Left renal pelvis (tissue), 4 donors: ENCODE measurements at places on chromosomes 4 and X. TPM values are rescaled to one million over a fixed set of nuclear protein-coding genes. Genes with fewer than 3 reads are reported as not detected.

DNA sequence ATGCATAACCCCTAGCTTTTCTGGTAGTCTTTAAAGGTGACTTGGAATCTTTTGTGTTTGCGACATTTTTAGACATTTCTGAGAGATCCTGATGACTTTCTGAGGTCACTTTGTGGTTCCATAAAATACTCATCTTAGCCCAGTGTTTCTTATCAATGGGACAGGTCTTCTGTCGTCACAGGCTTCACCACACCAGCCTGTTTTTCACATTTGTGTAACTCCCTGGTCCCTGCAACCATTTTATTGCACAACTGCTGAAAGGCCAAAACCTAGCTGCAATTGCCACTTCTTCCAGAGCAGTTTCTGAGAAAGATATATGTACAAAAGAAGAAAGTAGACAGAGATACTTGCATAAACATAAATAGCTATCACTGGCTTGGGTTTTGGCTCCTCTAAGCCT, 120.9 kb downstream of the IL15 start:
- DNase-seq, result no peak

- no peak for DNase-seq
These were observed 25.3 kb upstream of the EPGN start for GRCh38 chr4:74282926-74283325.

The MAGEB1 gene
- not detected for polyA plus RNA-seq

- DNase-seq, result no peak
These were observed 311 bp downstream of the RNF113A start for GRCh38 chrX:119871245-119871598.

DNA sequence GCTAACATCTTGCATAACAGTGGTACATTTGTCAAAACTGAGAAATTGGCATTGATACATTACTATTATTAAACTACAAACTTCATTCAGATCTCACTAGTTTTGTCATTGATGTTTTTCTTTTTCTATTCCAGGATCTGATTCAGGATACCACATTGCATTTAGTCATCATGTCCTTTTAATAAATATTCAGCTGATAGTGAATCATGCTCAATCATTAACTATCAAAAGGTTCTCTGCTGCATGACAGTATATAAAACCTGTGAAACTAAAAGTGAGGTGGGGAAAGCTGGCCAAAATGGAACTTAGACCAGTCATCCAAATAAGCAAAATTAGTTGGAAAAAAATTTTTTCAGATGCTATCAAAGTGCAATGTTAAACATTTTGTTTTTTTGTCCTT, 28.1 kb upstream of the HS6ST2 start:
- DNase-seq, result no peak

DNA sequence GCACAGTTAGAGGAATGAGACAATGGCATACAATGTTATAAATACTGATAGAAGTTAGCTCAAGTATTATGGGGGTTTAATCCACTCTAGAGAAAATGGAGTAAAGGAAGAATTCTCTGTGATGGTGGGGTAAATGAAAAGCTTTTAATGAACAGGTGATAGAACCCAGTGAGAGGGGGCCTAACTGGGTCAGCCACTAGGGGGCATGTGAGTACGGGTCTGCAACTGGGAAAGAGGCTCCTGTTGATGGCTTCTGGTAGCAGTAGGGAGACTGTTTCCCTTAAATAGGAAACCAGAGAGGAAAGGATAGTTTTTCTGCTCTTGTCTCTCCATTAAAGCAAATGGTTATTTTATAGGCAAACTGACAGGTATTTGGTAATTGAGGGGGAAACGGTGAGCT, 132.8 kb upstream of the GPR101 start:
- no peak for DNase-seq

DNA sequence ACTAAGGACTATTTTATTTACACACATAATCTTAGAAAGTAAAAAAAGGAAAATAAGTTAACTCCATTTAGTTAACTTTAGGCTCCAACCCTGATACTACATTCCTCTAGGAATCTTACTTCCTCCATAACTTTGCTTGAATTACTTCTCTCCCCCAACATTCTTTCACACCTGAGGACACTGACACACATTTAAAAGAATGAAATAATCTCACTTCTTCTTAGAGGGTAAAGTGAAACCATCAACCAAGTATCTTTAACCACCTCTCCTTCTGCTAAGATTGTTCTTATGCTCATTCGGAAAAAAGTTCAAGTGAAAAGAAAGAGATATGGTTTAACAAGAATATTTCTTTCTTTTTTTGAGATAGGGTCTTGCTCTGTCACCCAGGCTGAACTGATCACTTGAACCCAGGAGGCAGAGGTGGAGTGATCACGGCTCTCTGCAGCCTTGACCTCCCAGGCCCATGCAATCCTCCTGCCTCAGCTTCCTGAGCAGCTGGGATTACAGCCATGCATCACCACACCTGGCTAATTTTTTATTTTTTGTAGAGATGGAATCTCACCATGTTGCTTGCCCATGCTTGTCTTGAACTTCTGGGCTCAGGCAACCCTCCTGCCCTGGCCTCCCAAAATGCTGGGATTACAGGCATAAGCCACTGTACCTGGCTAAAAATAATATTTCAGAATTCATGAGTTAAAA, 28.5 kb downstream of the SLC25A4 start:
- no peak for DNase-seq

The VCX gene
- 0.50 TPM for polyA plus RNA-seq

The DOK7 gene
- polyA plus RNA-seq, result 0.42 TPM

DNA sequence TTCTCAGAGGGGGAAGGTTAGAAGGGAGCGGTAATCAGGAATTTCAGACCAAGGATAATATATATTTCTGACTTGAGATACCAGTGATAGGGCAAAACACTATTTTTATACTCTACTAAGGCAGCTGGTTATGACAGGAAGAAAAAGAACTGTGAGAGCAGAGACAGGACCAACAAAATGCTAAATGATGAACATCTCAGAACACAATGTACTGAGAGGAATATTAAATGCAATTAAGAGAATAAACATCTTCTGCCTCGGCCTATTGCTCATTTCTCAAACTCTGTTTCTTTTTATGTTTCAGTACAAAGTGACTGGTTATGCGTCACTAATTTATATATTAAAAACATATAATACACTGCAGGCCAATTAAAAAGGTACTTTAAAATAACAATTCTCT, 122.0 kb upstream of the RLIM start:
- no peak for DNase-seq

DNA sequence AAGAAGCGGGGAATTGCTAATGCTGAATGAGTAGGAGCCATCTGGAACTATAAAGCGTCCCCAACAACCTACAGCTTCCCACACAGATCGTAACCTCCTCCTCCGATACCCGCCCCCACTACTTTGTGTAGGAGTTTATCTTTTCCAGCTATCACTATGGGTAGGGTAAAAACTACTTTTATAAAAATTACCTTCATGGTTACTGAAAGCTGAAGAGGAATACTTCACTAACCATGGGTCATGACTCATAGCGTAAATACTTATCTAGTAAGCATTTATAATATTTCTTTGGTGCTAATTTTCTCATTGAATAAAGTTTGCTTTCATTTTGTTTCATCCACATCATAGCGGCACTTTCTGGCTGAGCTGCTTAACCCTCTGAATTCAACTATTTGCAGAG, 79.4 kb upstream of the TNIP3 start:
- DNase-seq, result no peak

DNA sequence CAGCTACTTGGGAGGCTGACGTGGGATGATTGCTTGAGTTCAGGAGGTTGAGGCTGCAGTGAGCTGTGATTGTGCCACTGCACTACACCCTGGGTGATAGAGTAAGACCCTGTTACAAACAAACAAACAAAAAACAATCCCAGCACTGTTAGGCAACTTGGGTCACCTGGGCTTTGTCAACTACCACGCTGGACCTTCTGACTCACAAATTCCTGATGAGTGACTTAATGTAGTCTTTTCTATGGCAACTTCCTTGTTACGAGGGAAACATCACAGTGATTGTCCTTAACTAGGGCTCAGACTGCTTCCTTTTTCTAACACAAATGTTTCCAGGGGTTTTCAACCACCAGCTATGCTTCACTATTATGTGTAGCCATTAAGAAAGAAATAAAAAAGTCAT, 128.8 kb upstream of the GPC4 start:
- DNase-seq, result no peak
